ENCODE measurements at places on chromosomes 1 and 21. TPM values are rescaled to one million over a fixed set of nuclear protein-coding genes. Genes with fewer than 3 reads are reported as not detected.

PYHIN1 gene
- total RNA-seq: 48.2 TPM

- peak overlapping the region; percentile 96 for H3K27ac ChIP-seq
- no peaks in the 10 kb centered on the region for H3K27me3 ChIP-seq
- no peak overlapping the region for H3K4me3 ChIP-seq
- no peaks in the 10 kb centered on the region for H3K36me3 ChIP-seq
Observed at GRCh38 chr1:203328714-203329122, 22.2 kb downstream of the FMOD start.

DNA sequence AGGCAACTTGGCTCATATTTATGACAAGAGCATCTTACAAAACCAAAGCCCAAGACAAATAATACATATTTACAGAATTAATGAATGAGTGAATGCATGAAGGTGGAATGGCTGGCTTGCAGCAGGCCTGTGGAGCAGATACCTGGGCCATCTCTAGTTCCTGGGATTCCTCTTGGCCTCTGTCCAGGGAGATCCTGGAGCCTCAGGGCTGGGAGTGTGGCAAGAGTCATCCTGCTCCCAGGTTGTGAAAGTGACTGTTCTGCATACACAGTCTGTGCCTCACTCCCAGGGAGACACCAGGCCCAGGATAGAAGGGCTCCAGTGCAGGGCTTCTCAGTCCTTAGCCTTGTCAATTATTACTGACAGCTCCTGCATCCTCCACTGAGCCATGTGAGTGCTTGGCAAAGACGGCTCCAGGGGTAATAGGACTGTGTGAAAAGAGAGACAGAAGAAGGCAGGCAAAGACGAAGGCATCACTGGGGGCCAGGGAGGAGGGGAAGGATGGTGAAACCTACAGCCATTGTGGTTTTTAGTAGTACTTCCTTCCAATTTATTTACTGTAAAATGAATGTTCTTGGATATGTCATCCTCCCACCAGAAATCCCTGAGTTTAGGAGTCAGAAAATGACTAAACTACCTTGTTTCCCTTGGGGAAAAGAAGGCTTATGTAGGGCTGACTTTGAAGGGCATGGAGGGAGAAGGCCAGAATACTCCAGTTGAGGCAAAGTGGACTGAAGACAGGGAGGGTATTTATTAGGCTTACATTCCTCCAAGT is 14.3 kb upstream of the KPRP start:
- H3K27me3 ChIP-seq: no peaks in the 10 kb centered on the region
- no peak for DNase-seq
- H3K4me1 ChIP-seq: no peaks in the 10 kb centered on the region
- H3K27ac ChIP-seq: no peak overlapping the region
- H3K36me3 ChIP-seq: no peaks in the 10 kb centered on the region

DNA sequence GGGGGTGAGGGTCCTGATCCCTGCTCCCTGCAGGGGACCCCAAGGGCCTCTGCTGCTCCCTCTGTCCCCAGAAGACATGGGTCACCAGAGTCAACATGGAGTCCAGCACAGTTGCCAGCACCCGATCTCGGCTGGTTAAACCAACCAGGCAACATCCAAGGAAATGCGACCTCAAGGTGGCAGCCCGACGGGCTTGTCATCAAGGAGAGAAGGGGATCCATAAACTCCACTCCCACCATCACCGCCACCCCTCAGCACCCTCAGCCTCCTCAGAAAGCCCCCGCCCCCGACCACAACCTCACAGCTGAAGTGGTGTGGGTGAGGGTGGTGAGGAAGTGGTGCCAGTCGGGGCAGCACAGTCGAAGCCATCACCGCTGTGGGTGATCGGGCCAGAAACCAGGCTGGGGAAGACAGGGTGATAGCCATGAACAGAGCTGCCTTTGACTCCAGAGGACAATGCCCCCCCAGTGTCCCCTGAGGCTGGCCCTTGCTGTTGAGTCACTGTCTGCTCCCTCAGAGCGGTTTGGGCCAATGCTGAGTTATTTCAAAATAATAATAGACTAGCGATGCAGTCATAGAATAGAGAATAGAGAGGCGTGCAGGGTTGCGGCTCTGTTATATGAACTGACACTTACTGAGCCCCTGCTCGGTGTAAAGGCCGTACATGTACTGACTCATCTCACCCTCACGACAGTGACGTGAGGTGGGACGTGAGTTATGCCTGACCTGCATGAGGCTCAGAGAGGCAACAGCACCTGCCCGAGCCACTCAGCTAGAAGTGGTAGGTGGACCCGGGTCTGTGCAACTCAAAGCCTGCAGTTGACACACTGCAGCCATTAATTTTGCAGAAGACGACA is 88.7 kb upstream of the IFFO2 start:
- no peak overlapping the region for H3K4me3 ChIP-seq
- H3K27ac ChIP-seq: no peak overlapping the region
- no peaks in the 10 kb centered on the region for H3K27me3 ChIP-seq
- peaks cover 28% of the 10 kb centered on the region for H3K4me1 ChIP-seq
- DNase-seq: peak; percentile 47

DNA sequence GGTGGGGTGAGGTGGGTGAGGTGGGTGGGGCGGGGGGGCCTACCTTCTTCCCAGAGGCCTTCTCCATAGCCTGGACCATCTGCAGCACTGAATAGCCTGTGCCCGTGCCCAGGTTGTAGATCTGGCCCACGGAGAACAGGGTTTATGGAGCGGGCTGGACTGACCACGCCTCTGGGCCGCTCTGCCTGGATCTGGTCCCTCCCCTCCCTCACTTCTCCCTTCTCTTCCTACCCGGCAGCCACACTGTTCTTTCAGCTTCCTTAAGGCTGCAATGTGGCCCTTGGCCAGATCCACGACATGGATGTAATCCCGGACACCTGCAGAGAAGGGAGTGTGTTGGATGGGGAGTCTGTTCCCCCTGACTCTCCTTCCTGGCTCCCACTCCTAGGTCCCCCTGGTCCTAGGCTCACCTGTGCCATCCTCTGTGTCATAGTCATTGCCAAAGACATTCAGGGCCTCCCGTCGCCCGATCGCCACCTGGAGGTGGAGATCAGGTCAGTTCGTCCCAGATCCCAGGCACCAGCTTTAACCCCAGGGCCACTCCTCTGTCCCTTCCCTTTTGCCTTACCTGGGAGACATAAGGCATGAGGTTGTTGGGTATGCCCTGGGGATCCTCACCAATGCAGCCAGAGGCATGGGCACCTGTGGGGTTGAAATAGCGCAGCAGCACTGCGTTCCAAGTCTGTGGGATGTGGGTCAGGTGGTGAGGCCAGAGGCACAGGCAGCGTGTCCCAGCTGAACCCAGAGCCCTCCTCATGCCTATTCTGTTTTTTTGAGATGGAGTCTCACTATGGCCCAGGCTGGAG is 3.9 kb downstream of the GALE start:
- H3K36me3 ChIP-seq: no peaks in the 10 kb centered on the region
- H3K27ac ChIP-seq: peak overlapping the region; percentile 23
- peak; percentile 71 for DNase-seq
- peaks cover 90% of the 10 kb centered on the region for H3K4me1 ChIP-seq

PRAMEF8 gene
- total RNA-seq: not detected

VN1R5 gene
- not detected for total RNA-seq
